Iris pigment epithelial cell (primary cell): ENCODE measurements at places on chromosomes 3 and 15.

DNA sequence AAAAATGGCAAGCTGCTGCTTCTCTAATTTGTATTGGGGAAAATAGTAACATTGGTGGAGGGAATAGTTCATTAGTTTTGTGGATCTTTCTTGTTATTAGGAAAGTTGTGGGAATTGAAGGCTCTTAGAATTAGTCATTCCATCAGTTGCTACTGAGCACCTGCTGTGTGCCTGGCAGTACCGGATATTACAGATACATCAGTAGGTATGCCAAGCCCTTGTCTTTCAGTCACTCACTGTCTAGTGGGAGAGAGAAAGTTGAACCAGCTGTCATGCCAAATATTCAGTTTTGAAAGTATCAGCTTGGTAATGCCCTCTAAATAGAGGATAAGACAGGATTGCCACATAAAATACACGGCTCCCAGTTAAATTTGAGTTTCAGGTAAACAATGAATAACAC lies 32.5 kb downstream of the IGSF10 start:
- no peak for DNase-seq

GRCh38 chr3:46733026-46733800 lies 15.5 kb upstream of the PRSS50 start:
- DNase-seq: peak; percentile 7

GRCh38 chr3:43142472-43142871 lies 36.6 kb upstream of the POMGNT2 start:
- DNase-seq: no peak

DNA sequence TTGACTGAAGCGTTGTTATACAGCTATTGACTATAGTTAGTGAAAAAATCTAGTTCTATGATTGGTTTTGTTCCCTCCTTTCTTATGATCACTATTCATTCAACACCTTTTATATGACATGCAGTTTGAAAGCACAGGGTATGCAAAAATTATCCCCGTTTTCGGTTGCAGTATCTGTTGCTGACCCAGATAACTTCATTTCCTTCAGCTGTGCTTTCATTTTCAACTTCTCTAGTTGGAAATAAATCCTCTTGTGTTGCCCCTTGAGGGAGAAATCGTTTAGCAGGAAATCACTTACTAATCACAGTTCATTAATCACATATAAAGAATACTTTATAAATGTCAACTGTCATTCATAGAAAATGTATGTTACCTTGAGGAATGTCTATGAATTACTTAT lies 55.1 kb downstream of the MBNL1 start:
- DNase-seq: no peak

DNA sequence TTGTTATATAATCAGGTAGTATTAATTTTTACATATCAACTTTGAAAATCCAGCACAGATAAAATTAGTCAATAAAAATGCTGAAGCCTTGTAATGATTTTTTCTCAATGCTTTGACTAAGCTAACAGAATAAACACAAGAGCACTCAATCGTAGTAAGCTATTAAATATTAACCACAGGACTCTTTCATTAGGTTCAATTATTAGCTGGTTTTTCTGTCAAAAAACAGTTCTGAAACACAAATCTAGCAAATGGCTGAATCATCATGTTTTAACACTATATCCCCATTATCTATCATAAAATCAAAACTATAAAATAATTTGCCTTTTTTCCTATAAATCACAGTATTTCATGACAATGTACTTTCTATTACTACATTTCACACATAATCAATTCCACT lies 69.6 kb downstream of the PLOD2 start:
- DNase-seq: no peak
